ENCODE measurements at places on chromosomes 11 and 22.

GRCh38 chr11:122167100-122167499, 51.1 kb upstream of the BLID start:
- no peak for DNase-seq

DNA sequence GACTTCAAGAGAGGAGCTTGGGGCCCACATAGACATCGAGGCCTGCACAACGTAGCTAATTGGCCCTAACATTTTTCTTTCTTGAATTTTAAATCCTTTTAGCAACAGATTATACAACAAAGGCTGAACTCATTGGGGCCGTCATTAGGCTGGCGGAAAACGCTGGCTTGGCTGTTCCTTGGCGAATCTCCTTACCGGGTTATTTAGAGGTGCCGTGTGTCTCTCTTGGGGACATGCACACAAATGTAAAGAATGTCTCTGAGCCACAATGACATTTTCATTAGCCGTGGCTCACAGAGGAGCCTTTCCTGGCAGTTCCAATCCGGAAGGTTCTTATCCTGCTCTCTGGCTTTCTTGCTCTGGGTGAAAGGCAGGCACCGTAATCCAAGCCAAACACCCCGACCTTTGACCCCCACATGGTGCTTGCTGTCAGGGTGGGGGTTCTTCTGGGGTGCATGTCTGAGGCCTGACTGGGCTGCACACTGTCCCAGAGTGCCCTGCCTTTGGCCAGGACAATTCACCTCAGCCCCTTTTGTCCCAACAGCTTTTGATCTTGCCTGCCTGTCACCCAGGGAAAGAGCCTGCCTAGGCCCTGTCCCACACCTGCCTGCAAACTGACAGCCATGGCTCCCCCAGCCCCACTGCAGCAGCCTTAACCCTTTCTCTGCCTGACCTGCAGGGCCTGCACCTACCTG, 9.2 kb upstream of the FGF3 start:
- no peak for DNase-seq

GRCh38 chr11:70901951-70902521, 350.3 kb downstream of the SHANK2 start:
- DNase-seq: no peak

GRCh38 chr11:6799402-6799801, at the start of gene OR6A2:
OR6A2 (minus strand) TSS chr11:6799689; CDS start chr11:6795708, 3,981 bp downstream.
- DNase-seq: no peak

GRCh38 chr22:49582678-49583077, 245.0 kb downstream of the BRD1 start:
- DNase-seq: no peak

- DNase-seq: no peak
Observed at GRCh38 chr22:46587492-46588278, 32.5 kb upstream of the GRAMD4 start.
